ENCODE measurements at places on chromosomes 7 and 10.

- no peak for DNase-seq
Measured at GRCh38 chr10:27537787-27538186, 33.7 kb downstream of the RAB18 start.

DNA sequence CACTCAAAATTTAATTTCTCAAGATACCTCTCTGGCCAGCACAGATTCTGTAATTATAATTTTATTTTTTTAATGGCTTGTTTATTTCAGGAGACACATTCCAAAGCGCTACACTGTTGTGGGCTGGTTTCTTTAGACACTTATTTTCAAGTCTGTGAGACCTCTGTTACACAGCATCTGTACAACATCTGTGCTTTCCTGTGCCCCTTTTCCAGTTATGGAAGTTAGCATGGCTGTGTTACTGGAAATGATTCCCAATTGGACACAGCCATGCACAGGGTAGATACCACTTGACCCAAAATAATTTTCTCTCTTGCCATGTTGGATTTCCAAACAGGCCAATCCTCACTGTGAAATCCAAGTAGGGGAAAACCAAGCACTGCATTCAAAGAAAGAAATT is 172.3 kb upstream of the ADCY1 start:
- DNase-seq, result no peak

DNA sequence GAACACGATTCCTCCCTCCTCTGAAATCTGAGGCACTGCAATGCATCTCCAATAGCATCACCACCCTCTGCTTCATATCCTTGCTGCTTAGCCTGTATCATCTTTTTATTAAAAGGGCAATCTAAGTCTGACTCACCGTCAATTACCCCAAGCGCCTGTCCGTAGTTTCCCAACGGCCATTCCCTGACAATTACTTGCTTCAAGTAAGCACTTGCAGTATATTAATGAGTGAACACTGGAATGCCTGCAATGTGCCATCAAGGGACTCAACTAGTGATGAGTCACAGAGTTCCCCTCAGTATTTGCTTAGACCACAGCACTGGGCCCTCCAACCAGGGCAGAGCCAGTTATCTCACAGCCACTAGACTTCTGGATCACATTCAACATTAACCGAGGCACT is 19.5 kb upstream of the PPP1R3C start:
- no peak for DNase-seq

GRCh38 chr7:99320371-99320770 is 5.3 kb upstream of the ARPC1A start:
- DNase-seq, result no peak

- no peak for DNase-seq
Measured at GRCh38 chr10:43286076-43286805, 19.4 kb upstream of the RASGEF1A start.

DNA sequence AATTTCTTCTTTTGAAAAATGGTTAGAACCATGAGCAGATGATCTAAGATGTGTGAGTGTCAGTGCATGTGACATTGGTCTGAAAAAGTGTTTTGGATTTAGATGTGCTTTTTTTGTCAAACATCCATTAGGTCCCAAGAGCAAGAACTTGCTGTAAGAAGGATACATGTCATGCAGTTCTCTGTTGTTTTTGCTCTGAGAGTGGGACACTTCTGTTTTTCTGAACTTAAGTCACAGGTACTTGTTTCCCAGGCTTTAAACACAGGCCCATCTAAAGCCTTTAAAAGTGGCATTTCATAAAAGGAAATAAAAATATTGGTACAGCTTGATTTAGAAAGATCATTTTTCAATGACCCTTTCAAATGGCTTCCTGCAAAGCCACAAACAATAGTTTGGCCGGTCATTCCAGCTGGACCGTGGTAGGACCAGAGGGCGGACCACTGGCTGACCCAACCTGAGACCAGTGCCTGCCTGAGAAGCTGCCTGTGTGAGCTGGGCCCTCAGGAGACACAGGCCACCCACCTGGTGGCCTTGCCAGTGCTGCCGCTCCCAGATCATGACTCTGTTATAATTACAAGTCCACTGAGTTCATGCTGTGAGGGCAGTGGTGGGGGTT is 92.7 kb downstream of the EEPD1 start:
- no peak for DNase-seq

DNA sequence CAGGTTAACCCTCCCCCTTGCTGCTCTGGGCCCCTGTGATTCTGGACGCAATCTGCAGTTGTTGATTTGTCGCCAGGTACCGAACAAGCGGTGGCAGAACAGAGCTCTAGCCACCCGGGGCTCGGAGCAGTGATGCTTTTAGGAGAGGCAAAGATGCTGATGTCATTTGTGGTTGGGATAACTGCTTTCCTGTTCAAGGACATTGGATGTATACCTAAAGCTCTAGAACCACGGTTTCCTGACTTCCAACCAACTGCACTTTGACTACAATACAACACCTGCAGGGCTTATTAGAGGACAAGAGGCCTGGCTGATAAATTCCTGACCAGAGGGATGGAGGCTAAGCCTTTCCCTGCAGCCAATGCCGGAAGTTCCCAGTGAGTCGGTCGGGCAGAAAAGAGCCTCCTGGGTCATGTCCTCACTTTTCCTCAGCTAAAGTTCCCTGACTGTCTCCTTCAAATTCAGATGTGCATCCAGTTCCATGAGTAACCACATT is 6.5 kb upstream of the RBM20 start:
- DNase-seq, result no peak

GRCh38 chr7:45691155-45691656 is 117.0 kb downstream of the ADCY1 start:
- DNase-seq, result no peak

DNA sequence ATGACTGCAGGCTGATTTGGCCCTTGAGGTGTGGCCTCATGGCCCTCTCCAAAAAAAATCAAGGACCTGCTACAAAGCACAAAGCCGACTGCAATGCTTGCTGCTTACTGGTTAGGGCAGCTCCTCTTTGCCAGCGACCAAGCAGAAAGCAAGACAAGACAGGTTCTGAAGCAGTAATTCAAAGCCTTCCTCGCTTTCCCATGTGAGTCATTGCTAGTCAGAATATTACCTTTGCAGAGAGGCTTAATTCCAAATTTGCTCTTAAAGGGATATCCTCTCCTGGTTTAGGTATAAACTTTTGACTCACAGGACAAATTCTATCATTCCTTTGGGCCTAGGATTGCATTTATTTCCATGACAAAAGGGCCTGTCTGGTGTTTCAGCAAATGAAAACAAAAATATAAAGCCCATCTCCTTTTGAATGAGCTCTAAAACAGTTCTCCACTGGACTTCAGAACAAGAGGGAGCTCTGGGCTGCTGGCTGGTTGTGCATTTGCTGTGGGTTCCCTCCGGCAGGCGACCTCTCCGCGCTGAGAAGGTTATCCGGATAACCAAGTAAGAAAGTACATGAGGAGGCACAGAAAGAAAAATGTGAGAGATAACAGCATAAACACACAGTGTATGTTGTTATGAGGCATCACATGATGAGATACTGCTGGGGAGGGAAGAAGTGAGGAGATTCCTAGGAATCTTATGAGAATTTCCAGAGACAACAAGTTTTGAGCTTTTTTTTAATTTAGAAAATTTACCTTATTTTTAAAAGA is 90.8 kb downstream of the EGFR start:
- no peak for DNase-seq

GRCh38 chr7:156475666-156476065 is 164.9 kb upstream of the RNF32 start:
- DNase-seq, result no peak

DNA sequence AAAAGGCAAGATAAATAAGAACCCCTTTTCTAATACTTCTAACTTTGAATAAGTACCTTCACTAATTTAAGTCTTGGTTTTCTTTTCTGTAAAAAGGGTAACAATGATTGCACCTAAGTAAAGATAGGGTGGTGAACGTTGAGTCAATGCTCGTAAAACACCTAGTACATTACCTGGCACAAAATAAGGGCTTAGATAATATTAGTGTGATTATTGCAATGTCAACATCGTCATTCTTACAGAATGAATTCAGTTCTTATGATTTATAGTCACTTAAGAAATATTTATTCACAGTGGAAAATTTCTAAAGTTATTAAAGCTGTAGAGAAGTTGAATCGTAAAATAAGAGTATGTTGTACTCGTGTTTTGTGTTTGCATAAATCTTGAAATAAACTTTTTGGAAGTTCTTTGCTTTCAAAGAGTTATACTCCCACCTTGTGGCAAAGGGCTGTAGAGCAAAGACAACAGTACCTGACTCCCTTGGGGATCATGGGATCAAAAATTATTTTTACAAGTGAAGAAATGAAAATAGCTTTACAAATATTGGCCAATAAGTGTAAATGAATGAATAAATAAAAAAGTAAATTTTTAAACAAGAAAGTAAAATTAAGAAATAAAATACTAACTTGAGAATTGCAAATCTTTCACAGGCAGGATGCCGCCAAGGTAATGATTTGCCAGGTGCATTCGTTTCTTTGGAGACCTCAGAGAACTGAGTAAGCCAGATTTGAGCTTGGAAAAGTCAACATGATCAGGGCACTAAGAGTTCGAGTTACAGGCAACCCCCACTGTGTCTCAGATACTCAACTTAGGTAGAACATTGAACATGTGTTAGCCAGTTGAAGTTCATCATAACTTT is 285.8 kb upstream of the CACNA2D1 start:
- no peak for DNase-seq

DNA sequence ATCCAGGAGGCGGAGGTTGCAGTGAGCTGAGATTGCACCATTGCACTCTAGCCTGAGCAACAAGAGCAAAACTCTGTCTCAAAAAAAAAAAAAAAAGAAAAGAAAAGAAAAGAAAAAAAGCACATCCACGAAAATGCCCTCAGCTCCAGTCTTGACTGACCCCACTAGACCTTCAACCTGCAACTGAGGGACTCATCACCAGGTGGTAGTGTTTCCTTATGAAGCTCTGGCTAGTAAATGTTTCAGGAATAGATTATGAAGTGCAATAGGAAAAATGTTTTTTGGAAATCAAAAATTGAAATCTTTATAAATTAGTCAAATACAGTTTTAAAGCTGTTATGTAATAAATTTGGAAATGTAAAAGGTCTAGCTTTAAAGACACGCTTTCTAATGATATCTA is 22.4 kb downstream of the TLL2 start:
- no peak for DNase-seq

DNA sequence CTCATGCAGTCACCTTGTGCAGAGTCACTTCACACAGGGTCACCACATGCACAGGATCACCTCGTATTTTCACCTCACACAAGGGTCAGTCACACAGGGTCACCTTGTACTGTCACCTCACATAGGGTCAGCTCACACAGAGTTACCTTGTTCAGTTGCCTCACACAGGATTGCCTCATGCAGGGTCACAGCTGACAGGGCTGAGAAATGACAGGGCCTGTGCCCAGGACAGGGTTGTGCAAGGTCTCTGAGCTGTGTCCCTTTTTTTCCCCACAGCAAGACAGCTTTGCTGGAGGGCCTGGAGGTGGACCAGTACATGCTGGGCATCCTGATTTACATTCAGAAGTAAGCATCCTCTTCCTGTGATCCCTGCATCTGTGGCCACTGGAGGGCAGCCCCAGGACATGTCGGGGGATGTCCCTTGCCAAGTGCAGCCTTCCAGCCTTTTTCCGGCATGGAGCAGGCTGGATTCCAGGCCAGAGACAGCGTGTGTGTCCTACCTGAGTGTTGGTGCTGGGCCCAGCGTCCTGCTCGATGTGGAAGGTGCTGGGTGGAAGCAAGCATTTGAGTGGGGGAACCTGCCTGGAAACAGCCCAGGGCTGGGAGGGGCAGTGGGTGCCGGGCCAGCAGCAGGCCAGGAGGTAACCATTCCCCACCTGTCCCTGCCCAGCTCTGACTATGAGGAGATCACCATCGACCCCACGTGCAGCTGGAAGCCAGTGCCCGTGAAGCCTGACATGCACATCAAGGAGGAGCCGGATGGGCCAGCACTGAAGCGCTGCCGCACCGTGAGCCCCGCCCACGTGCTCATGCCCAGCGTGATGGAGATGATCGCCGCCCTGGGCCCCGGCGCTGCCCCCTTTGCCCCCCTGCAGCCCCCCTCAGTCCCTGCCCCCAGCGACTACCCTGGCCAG is 16.3 kb downstream of the ZMIZ2 start:
- DNase-seq, result no peak

DNA sequence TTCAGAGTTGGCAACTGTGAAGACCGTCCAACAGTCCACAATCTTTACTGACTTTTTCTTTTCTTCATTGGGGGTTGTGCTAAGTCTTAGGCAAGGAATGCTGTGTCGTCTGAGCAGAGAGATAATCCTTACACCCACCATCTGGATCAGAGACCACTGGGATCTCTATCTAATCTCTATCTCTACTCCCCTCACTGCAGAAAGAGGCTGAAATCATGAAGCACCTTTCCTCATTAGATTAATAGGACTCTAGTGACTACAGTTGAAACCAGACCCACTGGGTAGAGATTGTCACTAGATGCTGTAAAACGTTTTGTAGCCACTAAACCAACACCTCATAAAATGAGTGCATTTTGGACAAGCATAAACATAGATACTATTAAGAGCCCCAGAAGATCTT is 387.4 kb upstream of the CELF2 start:
- no peak for DNase-seq

DNA sequence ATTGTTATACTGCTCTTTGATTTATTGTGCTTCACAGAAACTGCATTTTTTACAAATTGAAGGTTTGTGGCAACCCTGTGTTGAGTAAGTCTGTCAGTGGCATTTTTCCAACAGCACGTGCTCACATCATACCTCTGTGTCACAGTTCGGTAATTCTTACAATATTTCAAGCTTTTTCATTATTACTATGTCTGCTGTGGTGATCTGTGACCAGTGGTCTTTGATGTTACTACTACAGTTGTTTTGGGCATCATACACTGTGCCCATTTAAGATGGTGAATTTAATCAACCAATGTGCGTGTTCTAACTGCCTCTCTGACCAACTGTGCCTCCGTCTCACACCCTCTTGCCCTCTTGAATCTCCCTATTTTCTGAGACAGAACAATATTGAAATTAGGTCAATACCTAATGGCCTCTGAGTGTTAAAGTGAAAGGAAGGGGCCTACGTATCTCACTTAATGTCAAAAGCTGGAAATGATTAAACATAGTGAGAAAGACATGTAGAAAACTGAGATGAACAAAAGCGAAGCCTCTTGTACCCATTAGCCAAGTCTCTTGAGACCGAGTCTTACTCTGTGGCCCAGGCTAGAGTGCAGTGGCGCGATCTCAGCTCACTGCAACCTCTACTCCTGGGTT is 20.2 kb upstream of the ASL start:
- no peak for DNase-seq

DNA sequence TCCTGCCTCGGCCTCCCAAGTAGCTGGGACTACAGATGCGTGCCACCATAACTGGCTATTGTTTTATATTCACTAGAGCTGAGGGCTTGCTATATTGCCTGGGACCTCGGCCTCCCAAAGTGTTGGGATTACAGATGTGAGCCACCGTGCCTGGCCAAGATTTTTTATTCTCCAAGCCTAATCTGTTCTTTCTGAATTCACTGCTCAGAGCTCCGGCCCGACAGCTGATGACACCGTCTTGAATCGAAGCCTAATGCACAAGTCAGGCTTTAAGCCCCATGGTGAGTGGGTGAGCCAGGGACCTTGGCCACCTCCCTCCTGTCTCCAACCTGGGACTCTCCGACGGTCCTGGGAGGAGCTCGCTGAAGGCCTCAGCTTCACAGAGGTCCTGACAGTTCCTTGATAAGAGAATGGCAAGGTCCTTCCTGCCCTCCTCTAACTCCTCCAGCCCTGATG is 338.9 kb downstream of the WDR37 start:
- no peak for DNase-seq

Measured in activated CD8-positive, alpha-beta memory T cell treated with anti-CD3 and anti-CD28 coated beads for 1 hour (primary cell).